Fibroblast of lung (primary cell): ENCODE measurements at places on chromosomes 5 and 9. TPM values are rescaled to one million over a fixed set of nuclear protein-coding genes. Genes with fewer than 3 reads are reported as not detected.

- DNase-seq = no peak
Measured at GRCh38 chr5:102743900-102744299, 11.2 kb upstream of the PAM start.

DNA sequence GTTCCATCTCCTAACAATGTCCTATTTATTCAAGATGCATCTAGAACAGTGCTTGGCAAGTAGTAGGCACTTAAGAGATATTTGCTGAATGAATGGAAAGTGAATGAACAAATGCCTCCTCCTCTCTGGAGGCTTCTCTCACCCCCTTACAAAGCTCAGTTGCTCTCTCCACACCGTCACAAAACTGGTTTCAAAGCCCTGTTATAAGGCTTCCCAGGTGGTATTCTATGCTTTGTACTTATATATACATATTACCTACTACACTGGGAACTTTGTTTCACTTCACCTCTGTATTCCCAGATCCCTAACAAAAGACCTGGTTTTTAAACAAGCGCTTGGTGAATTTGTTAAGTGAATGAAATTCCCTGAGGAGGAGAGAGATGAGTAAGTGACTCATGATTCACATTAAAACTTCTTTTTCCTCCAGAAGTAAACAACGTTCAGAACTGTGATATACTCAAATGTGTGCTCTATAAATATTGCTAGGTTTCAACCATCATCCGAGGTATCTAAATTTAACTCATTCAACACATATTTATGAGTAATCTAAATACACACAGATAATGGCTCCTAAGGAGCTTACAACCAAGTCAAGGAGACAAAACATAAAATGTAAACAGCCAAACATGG is 36.0 kb downstream of the DENND1A start:
- peak; percentile 29 for DNase-seq

DNA sequence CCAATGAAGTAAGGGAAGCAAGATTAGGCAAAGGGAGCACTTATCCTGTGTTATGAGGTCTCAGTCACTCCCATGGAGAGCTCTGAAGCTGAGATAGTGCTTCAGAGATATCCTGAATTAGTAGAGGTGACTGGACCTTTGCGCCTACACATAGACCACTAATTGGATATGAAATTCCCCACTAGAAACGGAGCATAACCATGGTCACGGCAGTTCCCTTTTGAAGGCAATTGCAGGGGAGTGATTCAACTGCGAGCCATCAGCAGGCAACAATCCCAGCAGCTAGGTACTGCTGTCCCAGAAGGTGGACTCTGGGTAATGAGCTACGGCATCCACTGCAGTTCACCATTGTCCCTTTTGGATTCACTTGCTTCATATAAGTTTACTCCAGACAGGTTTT is 267.7 kb upstream of the RASA1 start:
- peak; percentile 7 for DNase-seq

DNA sequence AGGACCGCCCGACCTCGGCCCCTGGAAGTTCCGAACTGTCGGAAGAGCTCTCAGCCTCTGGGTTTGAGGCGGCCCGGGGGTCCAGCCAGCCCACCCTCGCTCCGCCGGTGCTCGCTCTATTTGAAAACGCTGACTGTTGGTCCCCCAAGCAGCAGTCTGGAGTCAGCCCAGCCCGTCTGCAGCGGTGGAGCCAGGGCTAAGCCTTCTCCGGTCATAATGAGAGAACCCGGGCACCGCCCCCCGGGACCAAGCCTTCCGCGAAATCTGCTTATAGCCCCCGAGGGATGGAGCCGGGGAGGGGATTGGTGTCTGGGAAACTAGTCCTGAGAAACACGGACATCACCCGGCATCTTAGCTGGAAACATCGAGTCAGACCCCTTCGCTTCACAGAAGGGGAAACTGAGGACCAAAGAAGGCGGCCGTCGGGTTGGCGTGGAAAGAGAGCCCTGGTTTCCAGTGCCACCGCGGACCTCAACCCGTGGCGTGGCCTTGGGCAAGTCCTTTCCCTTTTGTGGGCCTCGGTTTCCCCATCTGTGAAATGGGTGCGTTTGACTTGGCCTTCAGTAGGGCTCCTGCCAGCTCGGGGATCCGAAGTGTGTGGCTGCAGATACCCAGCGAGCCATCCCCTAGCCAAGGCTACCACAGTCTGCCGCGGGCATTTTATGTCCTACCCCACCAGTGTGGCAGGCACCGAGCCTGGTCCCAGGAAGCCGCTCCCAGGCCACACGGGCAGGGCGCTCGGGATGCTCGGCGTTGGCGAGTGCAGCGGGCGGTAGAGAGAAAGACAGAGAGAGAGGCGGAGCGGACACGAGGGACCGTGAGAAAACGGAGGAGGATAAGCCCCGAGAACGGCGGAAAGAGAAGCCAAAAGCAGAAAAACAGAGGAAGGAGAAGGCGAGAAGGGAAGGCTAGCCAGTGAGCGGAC is 857 bp downstream of the ADAM19 start:
- peak; percentile 47 for DNase-seq

DNA sequence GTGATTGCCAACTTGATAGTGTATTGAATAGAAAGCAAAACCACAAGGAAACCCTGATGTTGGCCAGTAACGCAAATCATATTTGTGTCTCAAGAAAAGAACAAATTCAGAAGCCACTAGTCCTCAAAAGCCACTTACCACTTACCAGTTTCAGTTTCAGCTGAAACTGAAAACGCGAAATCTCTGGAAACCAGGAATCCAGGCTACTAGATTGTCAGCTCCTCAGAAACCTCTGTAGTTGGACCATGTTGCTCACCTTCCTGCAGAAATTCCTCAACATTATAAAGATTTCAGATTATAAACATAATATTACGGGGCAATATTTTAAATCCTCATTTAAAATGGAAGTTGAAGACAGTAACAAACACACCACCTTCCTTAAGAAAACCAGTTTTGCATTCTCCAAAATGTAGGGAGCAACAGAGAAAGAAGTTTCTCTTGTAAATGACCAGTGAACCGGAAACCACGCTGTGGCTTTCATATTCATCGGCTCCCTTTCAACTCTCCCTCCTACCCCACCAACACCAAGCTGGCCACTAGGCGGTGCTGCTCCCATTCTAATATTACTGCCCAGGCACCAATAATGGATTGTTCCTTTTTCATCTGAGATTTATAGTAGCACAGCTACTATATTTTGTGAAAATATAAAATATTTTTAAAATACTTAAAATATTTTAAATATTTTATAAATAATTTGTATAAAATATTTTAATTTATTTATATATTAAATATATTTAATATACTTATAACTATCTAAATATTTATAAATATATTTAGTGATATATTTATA is 8.7 kb upstream of the TMED7 start:
- DNase-seq = peak; percentile 70

GRCh38 chr9:107683566-107683965 is 194.0 kb upstream of the KLF4 start:
- DNase-seq = no peak

DNA sequence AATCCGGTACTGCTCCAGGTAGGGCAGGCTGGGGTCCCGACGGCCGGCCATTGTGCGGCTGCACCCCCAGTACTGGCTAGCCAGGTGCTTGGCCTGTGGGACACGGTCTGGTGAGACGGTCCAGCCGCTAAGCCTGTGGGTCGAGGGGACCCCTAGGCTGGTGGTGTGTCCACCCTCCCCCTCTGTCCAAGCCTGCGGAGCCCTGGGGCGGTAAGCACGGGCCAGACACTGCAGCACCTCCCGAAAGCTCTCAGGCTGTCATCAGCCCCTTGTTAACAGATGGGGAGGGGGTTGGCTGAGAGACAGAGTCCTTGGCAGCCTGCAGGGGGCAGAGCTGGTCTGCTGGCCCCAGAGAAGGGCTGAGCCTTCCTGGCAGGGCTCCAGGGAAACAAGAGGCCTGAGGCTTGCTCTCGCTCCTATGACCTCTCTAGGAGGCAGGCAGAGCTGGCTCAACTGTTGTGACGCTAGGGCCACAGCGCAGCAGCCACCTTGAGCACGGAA is 11.8 kb upstream of the MRNIP start:
- peak; percentile 59 for DNase-seq

GRCh38 chr9:124012368-124013301 is 1.1 kb downstream of the LHX2 start:
- no peak for DNase-seq

Gene DMRTA1
- 0.05 and 0.06 TPM in 2 replicates for polyA plus RNA-seq

Gene GMCL2
- polyA plus RNA-seq = not detected in 2 replicates

Gene ZBTB26
- polyA plus RNA-seq = 3.8 and 7.9 TPM in 2 replicates

Gene REEP2
- 6.1 and 17.7 TPM in 2 replicates for polyA plus RNA-seq
